ENCODE measurements at places on chromosomes 1 and 21. TPM values are rescaled to one million over a fixed set of nuclear protein-coding genes. Genes with fewer than 3 reads are reported as not detected.
A peak's percentile ranks its signal among the peaks of the same experiment; 100 is the strongest.

Gene CFAP45
- 0.80 TPM for total RNA-seq

Gene LHX8
- not detected for total RNA-seq

Gene EDARADD
- 0.32 TPM for total RNA-seq

DNA sequence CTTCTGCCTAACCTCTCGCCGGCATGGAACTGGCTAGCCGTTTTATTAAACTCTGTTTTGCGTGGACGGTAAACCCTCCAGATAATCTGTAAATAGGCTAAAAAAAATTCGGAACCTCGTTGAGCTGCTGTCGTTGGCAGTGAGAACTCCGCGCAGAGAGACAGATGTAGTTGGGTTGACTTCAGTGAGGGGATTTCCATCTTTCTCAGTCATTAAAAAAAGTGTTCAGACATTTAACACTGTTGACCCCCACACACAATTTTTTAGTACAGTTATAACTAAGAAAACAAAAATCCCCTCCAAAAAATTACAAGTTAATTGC is 464 bp downstream of the PARK7 start:
- no peak for DNase-seq

DNA sequence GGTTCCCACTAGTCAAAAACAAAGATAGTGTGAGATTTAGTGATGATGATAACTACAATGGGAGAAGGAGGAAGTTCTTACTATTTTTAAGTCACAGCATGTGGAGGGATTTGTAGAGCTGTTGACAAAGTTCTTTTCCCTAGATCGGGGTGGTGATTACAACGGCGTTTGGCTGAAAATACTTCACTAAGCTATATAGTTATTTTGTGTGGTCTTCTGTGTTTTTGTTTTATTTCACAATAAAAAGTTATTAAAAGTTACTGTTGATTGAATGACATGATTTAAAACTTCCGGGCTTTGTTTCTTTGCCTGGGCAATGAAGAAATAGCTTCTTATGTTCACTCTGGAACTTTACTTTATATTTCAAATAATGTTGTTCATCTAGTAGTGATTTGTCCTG is 47.3 kb upstream of the SSX2IP start:
- no peak for DNase-seq

DNA sequence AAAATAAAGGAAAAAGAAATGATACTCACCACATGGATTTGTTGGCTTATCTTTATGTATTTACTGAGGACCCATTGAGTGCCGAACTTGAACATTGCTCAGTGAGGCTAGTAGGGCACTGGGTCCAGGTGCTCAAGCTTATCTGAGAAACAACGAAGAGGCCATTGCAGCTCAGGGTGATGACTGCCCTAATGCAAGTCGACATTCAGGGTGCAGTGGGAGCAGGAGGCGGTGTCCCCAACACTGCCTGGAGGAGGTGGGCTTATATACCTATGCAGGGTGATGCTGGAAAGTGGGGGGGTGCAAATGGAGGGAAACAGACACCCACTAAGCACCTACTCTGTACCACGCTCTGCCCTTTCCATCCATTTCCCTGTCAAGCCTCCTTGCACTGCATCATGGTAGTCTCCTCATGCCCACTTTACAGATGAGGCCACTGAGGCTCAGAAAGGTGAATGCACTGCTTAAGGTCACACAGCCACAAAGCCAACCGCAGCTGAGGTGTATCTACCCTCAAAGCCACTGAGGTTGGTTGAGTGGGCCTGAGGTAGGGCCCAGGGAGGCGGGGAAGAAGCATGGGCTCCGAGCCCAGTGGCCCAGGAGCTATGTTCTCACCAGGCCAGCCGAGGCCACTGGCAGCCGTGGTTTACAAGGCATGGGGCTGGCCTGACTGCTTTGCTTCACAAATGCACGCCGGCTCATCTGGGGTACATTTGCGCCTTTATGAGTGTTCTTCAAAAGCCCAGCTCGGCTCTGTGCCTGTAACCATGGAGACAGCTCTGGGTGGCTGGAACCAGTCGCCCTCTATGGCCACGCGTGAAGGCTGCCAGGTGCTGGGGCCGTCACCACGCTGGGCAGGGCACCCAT is 103.8 kb downstream of the EPHB2 start:
- peak; percentile 22 for DNase-seq

- no peak for DNase-seq
Measured at GRCh38 chr1:194033646-194034045, 847.2 kb upstream of the B3GALT2 start.

DNA sequence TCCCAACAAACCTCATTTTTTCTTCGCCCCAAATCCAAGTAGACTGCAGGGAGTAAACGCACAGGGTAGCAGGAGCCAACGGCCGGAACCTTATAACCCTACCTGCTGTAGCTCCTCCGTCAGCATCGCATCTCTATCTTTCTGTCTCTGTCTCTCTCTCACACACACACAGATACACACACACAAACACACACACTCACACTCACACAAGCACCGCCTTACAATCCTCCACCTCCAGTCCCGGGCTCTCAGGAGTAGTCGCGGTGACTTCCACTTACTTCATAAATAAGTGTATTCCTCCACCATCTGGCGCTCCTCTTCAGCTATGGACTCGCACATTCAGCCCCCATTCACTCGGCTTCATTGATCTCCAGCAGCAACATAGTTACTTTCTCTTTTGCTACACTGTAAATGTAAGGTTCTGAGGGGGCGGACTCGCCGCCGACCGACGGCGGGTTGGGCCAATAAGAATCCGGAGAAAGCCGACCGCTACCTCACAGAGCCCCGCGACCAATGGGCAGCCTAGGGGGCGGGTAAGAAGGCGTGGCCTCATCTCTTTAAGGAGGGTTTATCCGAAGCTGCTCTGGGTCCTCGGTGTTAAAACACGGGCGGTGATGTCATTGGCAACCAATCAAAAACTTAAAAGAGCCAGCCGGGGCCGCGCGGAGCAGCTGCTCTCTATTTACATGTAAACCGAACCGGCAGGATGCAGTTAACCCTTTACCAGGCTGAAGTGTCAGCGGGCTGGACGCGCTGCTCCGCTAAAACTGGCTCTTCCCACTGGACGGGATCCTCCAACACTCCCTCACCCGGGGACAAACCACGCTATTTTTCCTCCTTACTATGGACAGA is at the start of gene DUSP10:
TSS of gene DUSP10 (minus strand) at position 387 of the 852 bp plus-strand sequence. CDS start 2,345 bp downstream, outside the sequence.
- peak; percentile 100 for DNase-seq

DNA sequence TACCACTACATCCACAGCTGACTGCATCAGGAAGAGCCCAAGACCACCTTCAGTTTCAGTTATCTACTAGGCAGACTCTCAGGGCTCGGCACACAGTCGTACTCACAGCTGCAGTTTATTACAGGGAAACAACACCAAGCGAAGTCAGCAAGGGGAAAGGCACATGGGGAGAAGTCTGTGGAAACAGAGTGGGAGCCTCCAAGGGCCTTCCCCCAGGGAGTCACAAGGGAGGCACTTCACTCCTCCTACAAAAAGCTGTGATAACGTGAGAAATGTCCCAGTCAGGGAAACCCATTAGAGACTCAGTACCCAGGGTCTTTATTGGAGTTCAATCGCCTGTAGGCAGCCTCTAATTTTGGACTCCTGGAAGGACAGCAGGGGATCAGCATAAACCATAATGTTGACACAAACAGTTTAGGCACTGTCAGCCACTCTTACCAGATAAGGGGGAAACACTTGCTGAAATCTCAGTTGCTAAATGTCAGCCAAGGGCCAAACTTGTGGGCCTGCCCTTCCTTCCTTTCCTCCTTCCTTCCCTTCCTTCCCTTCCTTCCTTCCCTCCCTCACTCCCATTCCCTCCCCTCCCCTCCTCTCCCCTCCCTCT is 444.0 kb downstream of the SMYD3 start:
- DNase-seq: no peak

DNA sequence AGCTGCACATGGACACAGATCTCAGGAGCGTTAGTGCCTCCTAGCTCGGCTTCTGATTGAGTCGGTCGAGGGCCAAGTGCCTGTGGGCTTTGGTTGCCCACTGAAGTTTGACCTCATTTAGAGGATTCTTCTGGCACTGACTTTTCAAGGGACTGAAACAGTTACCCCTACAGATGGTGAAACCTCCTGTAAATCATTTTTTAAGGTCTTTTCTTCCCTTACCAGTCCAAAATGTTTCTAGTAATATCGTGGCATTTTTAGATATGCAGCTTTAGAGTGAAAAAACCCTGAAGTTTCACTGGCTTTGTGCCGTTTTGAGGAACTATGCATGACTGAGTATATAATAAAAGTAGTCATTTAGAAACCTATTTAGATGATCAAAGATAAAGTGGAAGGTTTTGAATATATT is 34.7 kb upstream of the L1TD1 start:
- no peak for DNase-seq

- no peak for DNase-seq
Measured at GRCh38 chr1:176989023-176989422, 175.5 kb downstream of the ASTN1 start.

GRCh38 chr1:25187077-25187476 is 45.2 kb downstream of the SYF2 start:
- DNase-seq: no peak

DNA sequence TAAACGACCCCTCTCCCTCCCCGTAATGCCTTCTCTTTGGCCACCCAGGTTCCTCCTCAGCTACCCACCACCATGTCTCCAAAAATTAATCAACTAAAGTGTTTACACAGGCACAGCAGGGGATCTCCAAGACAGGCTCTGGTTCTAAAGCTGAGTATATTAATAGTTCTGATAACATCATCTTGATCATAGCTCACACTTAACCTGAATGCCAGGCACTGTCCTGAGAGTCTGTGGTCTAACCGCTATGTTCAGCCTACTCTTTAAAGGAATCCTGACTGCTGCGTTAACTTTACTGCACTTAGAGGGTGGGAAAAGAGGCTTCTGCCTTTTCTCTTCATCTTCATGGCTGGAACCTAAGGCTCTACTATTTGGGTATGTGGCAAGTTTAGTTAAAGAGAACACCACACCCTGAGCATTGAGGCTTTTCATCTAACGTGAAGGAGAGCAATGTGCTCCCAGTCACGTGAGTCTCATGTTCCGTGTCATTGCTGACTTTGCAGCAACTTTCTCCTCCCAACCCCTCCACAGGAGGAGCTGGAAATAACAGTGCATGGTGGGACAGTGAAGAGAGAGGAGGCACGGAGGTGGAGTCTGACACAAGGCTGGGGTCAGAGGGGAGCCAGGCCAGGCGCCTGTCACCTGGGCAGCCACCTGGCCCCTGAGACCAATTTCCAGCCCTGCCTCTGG is 86.4 kb downstream of the FAM78B start:
- DNase-seq: no peak

DNA sequence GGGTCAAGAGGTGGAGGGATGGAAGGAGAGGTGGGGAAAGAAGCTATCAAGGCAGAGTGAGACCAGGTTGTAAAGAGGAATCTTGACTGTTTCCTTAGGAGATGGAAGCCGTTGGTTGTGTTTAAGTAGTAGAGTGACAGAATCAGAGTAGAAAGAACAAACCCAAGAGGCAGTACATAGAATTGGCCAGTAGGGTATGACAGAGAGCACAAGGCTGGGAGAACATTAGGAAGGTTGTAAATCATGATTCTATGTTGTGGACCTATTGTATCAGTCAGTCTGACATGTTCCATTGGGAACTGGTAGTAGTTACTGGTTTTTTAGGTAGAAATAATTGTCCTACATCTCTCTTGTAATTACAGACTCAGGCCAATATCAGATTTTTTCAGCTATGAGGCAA is 486.9 kb upstream of the USP24 start:
- no peak for DNase-seq

DNA sequence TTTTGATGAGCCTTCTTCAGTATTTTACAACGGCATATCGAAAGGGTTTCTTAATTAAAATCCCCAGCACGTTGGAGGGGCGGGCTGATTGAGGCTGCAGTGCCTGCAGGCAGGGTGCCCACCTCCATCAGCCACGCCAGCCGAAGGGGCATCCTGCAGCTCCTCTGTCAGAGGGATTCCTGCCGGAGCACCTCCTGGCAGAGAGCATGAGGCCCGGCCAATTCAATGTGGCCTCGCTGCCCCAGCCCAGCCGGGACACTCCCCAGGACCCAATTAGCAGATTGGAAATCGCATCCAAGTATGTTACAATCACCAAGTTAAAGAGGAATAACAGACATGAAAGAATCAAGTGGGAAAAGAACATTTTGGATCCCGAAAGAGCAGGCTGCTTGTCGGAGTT is 216.6 kb downstream of the ST6GALNAC3 start:
- DNase-seq: no peak

DNA sequence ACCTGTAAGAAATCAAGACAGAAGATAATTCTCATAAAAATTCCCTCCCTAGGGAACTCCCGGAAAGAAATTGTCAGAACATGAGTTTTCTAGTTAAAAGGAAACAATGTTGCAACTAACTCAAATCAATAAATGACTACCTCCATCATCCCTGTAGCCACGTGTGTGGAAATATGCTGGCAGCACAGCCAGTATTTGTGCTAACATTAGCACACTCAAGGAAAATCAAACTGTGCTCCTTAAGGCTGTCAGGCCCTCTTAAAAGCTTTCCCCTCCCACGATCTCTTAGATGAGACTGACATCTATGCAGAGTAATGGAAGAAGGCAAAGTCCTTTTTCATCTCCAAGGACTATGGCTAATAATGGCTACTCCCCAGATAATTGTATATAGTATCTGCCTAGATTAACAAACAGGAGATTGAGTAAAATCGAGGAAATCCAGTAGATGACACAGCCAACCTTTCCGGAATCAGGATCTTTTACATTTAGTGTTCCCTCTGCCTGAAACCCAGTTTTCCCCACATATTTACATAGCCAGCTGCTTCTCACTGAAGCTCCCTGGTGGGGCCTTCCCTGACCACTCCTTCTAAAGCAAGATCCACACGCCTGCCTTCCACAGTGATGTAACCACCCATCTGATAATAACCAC is 50.9 kb upstream of the NR5A2 start:
- DNase-seq: no peak

DNA sequence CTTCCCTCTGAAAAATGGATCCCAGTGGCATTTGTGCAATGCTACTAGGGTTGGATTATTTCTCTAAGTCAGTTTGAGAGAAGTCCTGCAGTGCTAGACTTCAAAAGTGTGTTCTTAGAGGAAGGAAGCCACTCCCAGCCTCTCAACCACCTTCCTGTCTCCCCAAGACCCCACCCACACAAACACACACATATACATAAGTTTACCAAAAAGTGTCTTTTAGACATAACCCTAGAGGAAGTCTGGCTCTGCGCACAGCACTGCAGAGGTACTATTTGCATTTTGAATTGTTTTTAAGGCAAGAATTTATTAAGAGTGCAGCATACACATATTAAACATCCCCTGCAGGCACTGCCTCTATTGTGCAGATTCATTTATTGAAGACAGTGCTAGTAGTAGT is 127.3 kb downstream of the HHIPL2 start:
- DNase-seq: no peak

DNA sequence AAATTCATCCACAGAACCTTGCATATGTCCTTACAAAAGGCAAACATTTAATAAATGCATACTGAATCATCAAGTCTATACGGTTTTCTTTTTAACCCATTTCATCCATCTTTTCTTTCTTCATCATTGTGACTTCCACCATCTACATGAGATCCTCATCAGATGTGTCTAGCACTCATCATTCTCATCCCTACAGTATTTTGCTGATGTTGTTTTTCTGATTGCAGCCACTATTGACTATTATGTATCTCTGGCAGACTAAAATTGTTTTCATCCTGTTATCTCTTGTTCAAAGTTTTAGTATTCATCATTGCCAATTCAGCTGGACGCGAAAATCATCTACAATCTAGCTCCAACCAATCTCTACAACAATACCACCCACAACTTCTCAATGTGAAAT is 5.9 kb downstream of the LRIF1 start:
- no peak for DNase-seq
